ENCODE measurements at places on chromosomes 2 and 18.

- no peak for DNase-seq
Observed at GRCh38 chr2:240591226-240591625, 4.7 kb downstream of the CAPN10 start.

DNA sequence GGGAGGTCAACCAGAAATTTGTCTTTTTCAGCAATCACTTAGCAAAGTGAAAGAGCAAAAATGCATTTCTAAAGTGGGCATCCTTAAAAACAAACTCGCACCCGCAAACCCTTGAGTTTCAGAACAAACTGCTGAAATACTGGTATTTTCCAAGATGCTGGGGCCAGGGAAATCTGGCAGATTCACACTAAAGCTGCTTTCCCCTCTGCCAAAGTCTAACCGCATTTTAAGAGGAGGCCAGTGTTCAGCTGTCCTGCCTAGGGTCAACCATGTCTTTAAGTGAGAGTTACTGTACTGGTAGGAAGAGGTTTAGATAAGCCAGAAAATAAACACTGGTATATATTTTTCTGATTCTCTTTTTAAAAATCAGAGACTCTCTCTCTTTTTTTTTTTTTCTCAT is 55.9 kb downstream of the ACVR1 start:
- DNase-seq = no peak

DNA sequence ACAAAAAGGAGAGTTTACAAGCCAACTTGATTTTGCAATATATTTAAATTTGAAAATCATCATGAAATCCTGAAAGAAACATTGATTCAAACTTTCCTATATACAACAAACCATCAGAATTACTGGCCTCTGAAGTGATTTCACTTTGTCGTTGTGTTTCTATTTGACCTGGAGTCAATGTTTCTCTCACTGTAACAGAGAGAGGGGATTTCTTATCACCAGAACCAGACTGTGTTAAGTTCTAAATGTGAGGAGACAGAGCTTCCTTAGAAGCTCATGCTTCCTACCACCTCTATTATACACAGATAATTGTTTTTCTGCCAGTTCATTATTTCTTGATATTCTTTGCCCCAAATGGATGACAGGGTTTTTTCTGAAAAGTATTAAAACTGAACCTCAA is 245.0 kb upstream of the RND3 start:
- no peak for DNase-seq

DNA sequence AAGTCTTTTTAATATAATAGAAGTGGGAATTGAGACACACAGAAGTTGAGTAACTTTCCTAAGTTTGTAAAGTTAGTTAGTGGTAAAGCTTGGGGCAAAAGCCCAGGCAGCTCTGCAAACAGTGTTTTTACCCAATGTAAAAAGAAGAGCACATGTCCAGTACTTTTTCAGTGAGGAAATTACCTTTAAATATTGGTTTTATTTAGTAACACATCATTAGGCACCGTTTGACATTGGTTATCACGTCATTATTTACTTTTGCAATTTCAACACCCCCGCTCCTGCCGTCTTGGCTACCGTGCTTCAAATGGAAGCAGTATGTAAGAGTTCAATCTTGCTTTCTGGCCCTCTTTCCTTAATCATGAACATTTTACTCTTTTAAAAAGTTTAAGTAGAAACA is 807.9 kb downstream of the EPHA4 start:
- no peak for DNase-seq

DNA sequence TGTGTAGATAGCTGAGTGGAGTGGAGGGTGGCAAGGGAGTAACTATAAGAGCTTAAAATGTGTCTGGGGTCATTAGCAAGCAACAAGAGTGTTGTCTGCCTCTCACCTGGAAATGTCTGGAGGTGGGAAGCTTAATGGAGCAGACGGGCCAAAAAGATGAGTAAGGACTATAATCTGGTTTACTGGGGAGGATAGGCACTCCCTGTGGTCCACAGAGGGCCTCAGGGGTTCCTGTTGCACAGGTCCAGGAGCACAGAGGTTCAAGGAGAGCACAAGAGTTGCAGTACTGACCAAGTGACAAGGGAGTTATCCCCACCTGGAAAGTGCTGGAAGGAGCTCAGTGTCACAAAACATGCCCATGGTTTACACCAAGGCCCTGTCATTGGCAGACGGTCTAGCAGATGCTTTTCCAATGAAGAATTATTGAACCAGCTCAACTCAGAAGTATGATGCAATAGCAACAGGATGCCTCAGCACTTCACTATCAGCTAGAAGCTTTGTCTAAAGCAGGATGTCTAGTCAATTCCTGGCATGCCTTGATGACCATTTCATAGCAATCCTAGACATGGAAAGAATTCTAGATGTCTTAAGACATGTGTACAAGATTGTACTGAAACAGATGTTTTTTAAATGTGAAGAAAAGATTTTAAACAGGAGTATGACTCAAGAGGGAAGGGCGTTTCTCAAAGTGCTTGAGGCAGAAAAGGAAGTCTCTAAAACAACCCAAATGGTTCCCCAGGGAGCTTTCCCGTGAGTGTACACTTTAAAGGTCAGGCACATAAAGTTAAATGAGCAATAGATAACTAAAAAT is 62.9 kb upstream of the SERPINE2 start:
- no peak for DNase-seq

GRCh38 chr18:73535189-73535588 is 612.4 kb downstream of the FBXO15 start:
- DNase-seq = no peak

DNA sequence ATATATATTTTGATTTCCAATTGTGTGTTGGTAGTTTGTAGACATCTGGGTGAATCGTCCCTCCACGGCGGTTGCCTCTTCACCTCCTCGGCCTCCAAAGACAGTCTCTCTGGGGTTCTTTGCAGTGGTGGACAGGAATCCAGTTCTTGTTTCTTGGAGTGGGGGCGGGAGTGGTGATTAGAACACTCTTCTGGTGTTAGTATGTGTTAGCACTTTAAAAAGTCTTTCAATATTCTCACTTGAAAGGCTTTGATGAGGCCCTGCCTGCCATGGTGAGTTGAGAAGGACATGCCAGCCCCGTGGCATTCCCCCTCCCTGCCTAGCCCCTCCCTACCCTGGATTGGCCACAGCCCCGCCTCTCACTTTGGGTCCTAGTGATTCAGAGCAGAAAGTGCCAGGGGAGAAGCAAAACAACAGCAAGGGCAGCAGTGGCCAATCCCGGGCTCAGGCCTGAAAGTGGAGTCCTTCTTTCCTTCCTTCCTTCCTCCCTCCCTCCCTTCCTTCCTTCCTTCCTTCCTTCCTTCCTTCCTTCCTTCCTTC is 316.8 kb upstream of the HS6ST1 start:
- no peak for DNase-seq

Measured in T47D (cell line).